Fibroblast of skin of right quadriceps (primary cell): ENCODE measurements at places on chromosomes 5 and 9.

GRCh38 chr9:87713988-87714330, 12.0 kb upstream of the CTSL start:
- no peak for DNase-seq

DNA sequence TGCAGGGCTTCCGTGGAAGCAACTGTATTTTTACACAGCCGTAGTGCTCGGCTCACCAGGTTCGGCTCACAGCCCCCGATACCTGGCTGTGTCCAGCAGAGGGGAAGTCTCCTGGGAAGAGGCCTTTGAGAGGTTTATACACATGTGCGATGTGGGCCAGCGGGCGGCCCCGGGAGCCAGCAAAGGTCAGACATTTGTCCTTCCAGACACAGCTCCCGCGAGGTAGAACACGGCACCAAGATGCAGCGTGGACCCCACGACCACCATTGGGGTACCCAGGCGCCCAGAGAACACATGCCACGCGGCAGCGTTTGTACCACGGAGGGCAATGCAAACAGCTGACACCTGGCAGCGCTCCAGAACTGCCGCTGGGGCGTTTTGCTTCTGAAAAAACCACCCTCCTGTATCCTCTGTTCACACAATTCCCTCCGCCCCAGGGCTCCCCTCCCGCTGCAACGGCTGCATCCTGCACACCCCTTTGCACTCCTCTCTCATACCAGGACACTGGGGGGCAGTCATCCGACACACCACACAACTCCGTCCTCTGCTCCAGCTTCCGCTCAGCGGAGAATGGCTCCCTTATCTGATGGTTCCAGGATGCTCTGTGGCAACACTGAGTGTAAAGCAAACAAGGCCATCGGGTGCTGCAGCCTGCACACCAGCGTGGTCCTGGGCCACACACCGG, 235.3 kb downstream of the SYK start:
- DNase-seq, result peak; percentile 86

GRCh38 chr5:135833961-135834638, 363 bp upstream of the SLC25A48 start:
- DNase-seq, result no peak

GRCh38 chr5:156963125-156963524, at the start of gene TIMD4:
Gene TIMD4 (minus strand): TSS chr5:156963226. CDS start chr5:156963198, 28 bp downstream.
- no peak for DNase-seq
